ENCODE measurements at places on chromosomes 5 and 9. TPM values are rescaled to one million over a fixed set of nuclear protein-coding genes. Genes with fewer than 3 reads are reported as not detected.

Gene RNF183
- polyA plus RNA-seq, result not detected

Gene BARHL1
- polyA plus RNA-seq, result not detected

Gene PARP8
- polyA plus RNA-seq, result 8.3 TPM

Gene ANKRD18A
- not detected for polyA plus RNA-seq

Gene PCDHB4
- polyA plus RNA-seq, result 0.02 TPM

Gene EIF4EBP3
- polyA plus RNA-seq, result 7.9 TPM

Gene ZSWIM6
- 11.8 TPM for polyA plus RNA-seq

Gene ENHO
- not detected for polyA plus RNA-seq

Gene DMRTA1
- not detected for polyA plus RNA-seq

Gene NSG2
- polyA plus RNA-seq, result 0.04 TPM
